Cerebellar cortex (tissue), 1 donor: ENCODE measurements at places on chromosomes 4 and X.

GRCh38 chr4:29756966-29757365 lies 963.2 kb upstream of the PCDH7 start:
- no peak for DNase-seq

GRCh38 chrX:149650162-149650561 lies 18.6 kb upstream of the TMEM185A start:
- no peak for DNase-seq

GRCh38 chr4:73609706-73610105 lies 10.5 kb downstream of the RASSF6 start:
- no peak for DNase-seq

- no peak for DNase-seq
Measured at GRCh38 chrX:18769812-18770573, 62.5 kb downstream of the PPEF1 start.

GRCh38 chr4:6044276-6044675 lies 26.0 kb upstream of the C4orf50 start:
- no peak for DNase-seq

GRCh38 chrX:2442694-2443093 lies 58.1 kb downstream of the DHRSX start:
- DNase-seq = no peak

DNA sequence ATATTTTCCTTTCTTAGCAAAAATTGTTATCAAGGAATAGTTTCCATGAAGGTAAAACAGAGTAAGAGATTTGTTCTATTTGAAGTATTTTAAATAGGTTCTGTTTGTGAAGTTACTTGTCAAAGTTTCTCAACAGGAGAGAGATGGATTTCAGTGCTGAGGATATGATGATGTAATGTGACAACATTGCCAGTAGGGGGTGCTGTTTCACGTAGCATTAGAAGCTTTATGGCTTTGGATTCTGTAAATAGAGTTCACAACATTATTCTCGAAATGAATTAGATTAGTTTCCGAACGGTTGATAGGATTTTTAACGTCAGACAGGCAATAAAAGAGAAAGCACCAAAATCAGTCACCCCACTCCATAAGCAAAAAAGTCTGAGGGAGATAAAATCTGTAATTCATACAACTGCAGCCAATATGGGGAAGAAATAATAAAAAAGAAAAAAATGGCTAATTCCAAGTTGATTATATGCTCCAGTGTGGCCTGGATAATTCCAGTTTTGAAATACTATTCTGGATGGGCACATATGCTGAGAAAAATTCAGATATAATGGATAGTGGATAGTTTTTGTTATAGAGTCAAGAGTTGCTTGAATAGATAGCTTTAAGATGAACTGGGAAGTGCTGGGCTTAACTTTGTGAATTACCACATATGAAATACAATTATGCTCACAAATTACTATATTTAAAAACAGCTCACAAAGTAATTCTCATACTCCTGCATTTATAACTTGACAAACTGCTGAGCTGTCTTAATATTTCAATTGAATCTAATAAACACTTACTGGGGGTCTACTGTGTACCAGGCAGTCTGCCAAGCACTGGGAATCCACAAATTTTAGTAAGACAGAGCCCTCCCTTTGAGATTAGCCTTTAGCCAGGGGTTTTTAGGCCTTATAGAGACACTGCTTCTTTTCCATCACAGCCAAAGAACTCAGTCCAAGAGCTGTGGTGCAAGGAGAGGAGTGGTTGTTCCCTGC lies 109.1 kb downstream of the GPAT3 start:
- peak; percentile 72 for DNase-seq

- DNase-seq = no peak
Measured at GRCh38 chr4:15737255-15737654, 34.4 kb downstream of the BST1 start.

GRCh38 chrX:148363471-148364235 lies 136.8 kb upstream of the AFF2 start:
- no peak for DNase-seq

GRCh38 chr4:108581083-108581482 lies 39.3 kb upstream of the RPL34 start:
- no peak for DNase-seq

DNA sequence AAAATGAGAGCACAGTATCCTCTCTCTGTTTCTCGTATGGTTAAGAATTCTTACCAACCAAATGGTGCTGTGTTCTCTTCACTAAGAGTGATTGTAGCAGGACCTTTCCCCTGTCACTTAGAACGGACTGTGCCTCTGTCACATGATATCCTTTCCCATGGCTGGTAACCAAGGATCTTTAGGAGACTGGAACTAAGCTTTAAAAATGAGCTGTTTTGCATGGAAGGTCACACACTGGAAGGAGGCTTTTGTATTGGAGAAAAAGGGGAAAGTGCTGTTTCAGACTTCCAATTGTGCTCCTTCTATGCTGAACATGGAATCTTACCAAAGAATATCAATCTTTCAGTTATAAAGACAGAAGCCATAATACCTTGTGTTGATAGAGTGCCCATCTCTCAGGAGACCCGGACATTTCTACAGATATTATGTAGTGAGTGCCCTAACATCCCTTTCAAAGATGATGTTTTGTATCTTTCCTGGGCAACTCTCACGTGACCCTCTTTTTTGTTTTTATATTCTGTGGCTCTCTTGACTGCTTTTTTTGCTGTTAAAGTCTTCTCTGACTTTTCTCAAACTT lies 148.6 kb downstream of the SLC4A4 start:
- DNase-seq = peak; percentile 31

DNA sequence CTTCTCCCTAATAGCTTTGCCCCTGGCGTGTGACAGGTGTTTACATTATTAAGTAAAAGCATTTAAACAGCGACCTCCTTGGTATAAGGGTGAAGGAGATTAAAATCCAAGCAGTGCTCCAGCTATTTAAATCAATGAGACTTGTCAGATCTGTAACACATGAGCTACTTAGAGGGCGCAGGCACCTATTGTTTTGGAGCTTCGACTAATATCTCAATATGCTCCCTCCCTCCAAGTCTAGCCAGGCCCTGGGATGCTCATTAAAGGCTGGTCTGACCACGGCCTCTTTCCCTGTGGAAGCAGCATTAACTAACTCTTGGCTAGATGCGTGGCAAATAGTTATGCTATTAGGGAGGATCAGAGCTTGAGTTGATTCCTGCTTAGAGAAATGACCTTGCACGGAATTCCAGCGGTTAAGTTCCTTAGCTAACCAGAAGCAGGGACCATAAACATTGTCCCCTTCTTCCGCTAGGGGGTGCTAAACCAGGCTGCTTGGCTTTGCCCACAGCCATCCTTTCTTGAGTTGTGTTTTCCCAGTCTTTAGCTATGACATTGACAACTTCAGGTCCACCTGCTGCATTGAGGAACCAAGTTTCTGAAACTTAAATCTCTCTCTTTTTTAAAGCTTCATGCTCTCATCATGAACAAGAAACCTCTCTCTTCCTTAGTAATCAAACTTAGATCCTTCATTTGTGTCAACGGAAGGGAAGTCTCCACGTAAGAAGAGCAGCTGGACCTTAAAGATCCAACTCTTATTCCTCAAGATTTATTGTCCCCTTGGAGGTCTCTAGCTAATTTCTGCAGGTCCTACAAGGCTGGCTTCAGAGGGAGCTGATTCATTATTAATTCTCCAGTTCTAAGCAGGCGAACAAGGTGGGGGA lies 80.7 kb upstream of the IGFBP7 start:
- peak; percentile 12 for DNase-seq

DNA sequence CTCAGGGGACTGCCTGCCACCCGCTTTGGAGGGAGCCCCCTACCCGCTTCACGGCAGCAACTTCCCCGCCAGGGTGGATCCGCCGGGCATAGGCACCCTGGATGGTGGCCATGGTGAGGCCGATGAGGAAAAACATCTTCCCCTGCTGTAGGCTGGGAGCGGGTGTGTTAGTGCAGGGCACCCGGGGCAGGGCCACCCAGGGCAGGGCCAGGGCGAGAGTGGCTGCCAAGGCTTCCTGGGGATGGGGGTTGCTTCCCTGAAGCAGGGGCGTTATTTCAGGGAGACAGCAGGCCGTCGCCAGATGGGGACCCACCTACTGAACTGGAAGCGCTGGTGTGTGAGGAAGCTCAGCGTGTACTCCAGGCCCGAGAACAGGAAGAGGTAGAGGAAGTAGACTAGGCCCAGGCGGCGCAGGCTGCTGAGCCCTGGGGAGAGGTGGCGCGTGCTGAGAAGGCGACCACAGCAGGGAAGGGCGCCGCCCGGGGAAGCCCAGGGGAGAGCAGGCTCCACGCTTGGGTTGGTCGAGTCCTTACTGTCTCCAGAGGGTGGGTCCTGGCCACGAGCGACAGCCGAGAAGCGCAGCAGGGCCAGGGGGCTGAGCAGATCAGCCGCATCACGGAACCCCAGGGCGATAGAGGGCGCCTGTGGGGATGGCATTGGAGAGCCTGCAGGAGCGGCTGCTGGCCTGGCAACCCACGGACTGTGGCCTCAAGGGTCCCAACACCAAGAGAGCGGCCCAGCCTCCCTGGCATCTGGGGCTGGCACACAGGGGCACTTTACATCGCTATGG lies 31.5 kb downstream of the NOP14 start:
- DNase-seq = no peak

GRCh38 chrX:138995458-138995857 lies 283.9 kb upstream of the FGF13 start:
- no peak for DNase-seq
